Panc1 (cell line): ENCODE measurements at places on chromosomes 16 and 17.
A peak's percentile ranks its signal among the peaks of the same experiment; 100 is the strongest.

GRCh38 chr16:87976665-87977064 is 25.4 kb downstream of the BANP start:
- no peak overlapping the region for H3K4me3 ChIP-seq
- DNase-seq = no peak
- no peaks in the 10 kb centered on the region for H3K4me1 ChIP-seq
- H3K36me3 ChIP-seq = no peaks in the 10 kb centered on the region
- no peaks in the 10 kb centered on the region for H3K27me3 ChIP-seq

- no peaks in the 10 kb centered on the region for H3K36me3 ChIP-seq
- H3K4me3 ChIP-seq = no peak overlapping the region
- no peaks in the 10 kb centered on the region for H3K4me1 ChIP-seq
- DNase-seq = no peak
- H3K27ac ChIP-seq = no peak overlapping the region
Measured at GRCh38 chr17:32732900-32733299, 144.0 kb downstream of the MYO1D start.

GRCh38 chr17:5500589-5501391 is 14.4 kb downstream of the MIS12 start:
- H3K27ac ChIP-seq = no peak overlapping the region
- no peaks in the 10 kb centered on the region for H3K36me3 ChIP-seq
- no peak for DNase-seq
- no peaks in the 10 kb centered on the region for H3K27me3 ChIP-seq
- H3K4me1 ChIP-seq = no peaks in the 10 kb centered on the region
- peak overlapping the region; percentile 38; the same call in 1 of the 2 replicates for H3K4me3 ChIP-seq

GRCh38 chr16:425740-426114 is 278 bp downstream of the RAB11FIP3 start:
- H3K36me3 ChIP-seq = no peaks in the 10 kb centered on the region
- no peak overlapping the region for H3K27ac ChIP-seq
- H3K4me1 ChIP-seq = peaks cover 28% of the 10 kb centered on the region
- H3K27me3 ChIP-seq = no peaks in the 10 kb centered on the region
- no peak for DNase-seq
- H3K4me3 ChIP-seq = peak overlapping the region; percentile 64; the same call in 1 of the 2 replicates

GRCh38 chr17:81659038-81659437 is 2.7 kb upstream of the PDE6G start:
- DNase-seq = no peak
- H3K36me3 ChIP-seq = no peaks in the 10 kb centered on the region
- peaks cover 8% of the 10 kb centered on the region for H3K4me1 ChIP-seq
- no peaks in the 10 kb centered on the region for H3K27me3 ChIP-seq

GRCh38 chr17:75664099-75664549 is 2.8 kb downstream of the RECQL5 start:
- H3K36me3 ChIP-seq = peaks cover 20% of the 10 kb centered on the region
- H3K4me3 ChIP-seq = no peak overlapping the region

DNA sequence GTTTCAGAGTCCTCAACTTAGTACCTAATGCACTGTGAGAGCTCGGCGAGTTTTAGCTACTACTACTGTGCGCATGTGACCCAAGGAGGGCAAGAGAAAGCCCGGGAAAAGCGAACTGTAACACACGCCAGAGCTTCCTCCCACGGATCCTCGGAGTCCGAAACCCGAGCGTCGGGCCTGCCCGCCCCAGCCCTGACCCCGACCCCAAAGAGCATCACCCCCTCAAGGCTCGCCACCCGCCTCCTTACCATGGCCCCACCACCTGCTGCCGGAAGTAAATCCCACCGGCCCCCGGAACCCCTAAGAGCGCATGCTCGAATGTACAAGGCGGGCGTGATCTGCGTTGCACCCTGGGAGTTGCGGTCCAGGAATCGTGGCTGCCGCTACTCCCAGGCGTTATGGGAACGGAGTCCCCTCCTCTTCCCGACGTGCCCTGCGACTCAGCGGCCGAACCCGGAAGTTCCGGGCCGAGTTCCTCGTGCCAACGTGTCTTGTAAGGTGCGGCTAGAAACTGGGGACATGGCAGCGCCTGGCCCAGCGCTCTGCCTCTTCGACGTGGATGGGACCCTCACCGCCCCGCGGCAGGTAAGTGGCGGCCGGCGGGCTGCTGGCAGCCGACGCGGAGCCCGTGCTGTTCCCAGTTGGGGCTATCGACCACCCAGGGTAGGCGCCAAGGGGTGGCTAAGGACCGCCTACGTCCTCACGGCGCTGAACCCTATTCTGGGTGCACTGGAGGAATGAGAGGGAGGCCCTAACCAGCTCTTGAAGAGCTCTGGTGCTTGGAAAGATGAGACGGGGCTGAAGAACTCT is at the start of the genes PMM2 and TMEM186:
Gene PMM2, plus strand, starts transcription at position 476 of the 810 bp plus-strand sequence. Its CDS starts 44 bp downstream, at position 520.
Gene TMEM186, minus strand, starts transcription at position 276 of the 810 bp plus-strand sequence. Its CDS starts 25 bp downstream, at position 251.
- H3K27ac ChIP-seq = peak within 1 kb of the TSS; percentile 98
- H3K4me3 ChIP-seq = peak within 1 kb of the TSS; percentile 94
- H3K27me3 ChIP-seq = no peaks in the 10 kb centered on the region
- peaks cover 13% of the 10 kb centered on the region for H3K36me3 ChIP-seq

DNA sequence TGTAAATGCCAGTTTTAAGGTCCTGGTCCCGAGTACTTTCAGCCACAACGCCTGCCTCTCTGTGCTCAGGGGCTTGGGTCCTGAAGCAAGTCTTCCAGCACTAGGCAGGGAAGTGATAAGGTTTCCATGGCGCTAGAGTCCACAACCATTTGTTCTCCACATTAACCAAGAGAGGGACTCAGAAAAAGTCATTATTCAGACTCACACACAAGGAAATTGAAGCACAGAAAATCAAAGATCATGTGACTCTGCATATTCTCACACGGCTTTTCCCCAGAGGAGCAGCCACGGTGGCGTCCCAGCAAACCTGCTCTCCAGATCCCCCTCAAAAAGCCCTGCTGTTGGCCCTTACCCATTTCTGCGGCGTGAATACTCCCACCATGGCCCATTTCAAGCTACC is 9.7 kb downstream of the ENPP7 start:
- no peak for DNase-seq
- no peaks in the 10 kb centered on the region for H3K27me3 ChIP-seq
- no peaks in the 10 kb centered on the region for H3K36me3 ChIP-seq
- no peak overlapping the region for H3K4me3 ChIP-seq
